ENCODE measurements at places on chromosomes 5 and 9.

DNA sequence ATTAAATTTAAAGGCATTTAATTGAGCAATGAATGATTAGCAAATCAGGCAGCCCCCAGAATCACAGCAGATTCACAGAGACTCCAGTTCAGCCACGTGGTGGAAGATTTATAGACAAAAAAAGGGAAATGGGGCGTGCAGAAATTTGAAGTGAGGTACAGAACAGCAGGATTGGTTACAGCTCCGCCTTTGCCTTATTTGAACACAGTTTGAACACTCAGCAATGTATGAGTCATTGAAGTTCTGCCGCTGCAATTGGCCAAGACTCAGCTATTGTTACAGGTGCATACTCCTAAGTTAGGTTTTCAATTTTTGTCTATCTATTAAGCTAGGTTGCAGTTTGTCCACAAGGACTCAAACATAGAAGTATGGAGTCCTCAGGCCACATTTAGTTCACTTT, 157.7 kb upstream of the SLC12A2 start:
- DNase-seq, result no peak

DNA sequence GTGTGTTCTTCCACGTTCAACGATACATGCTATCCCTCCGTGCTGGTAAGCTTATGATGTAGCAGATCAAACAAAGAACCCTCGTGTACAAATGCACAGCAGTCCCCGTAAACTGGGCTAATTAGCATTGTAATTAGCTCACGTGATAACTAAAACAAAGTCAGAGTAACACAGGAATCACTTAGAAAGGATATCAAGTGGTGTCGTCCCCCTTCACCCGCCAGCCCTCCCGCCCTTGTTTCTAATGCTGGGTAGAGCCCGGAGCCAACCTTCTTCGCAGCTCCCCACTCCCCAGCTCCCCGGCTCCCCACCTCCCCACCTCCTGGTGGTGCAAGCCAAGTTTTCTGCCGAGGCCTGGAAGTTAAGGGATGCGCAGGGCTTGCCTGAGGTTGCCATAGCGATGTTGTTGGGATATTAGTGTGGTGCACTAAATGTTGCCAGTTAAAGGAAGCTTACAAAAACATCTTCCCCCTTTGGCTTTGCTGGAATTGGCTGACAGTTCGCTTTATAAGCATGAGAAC, 357.9 kb upstream of the CCNH start:
- no peak for DNase-seq

DNA sequence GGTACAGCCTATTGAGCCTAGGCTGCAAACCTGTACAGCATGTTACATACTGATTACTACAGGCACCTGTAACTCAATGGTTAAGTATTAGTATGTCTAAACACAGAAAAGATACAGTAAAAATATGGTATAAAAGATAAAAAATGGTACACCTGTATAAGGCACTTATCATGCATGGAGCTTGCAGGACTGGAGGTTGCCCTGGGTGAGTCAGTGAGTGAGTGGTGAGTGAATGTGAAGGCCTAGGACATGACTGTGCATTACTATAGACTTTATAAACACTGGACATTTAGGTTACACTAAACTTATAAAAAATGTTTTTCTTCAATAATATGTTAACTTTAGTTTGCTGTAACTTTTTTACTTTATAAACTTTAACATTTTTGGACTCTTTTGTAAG, 171.3 kb downstream of the SLC28A3 start:
- no peak for DNase-seq

DNA sequence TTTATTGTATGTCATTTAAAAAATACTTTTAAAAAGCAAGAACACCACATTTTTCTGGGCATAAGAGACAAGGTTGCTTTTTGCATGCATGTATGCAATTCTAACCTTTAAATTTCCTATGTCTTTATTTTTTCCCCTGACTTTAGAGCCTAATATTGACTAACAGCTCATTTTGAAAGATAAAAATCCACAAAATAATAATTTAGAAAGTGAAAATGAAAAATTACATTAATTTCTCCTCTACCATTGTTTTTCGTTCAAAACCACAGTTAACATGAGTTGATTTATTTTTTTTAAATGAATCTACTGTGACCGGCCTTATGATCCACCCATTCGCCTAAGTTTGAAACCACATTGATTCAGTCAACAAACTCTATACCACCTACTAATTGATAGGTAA, 137.5 kb upstream of the CDKN2B start:
- no peak for DNase-seq

DNA sequence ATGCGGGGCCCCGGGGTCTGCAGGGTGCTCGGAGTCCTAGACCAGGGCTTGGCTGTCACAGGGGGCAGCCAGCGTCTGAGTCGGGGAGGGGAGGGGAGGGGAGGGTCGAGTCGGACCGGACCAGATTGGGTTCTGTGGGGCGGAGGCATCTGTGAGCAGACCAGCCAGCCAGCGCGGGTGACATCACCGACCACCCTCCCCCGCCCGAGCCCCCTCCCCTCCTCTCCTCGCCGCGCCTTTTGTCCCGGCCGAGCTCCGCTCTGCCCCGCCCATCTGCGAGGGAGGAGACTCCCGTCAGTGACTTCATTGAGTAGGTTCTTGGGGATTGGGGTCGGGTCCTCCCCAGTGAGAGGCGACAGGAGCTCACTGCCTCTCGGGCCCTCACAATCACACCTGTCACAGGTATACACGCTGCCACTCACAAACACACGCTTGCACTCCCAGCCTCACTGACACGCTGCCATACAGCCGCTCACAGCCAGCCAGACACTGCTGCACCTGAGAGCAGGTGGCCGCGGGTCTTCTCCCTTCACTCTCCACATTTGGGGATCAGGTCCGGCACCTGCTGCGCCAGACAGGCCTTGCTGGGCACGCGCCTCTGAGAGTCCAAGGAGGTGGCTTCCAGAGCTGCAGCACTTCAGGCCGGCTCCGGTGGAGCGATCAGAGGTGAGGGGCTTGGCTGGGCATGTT, 546 bp downstream of the DNAJB5 start:
- DNase-seq, result peak; percentile 33

GRCh38 chr5:3287516-3287915, 308.1 kb upstream of the IRX1 start:
- DNase-seq, result no peak

- no peak for DNase-seq
Observed at GRCh38 chr5:173858021-173858669, 30.0 kb upstream of the CPEB4 start.

DNA sequence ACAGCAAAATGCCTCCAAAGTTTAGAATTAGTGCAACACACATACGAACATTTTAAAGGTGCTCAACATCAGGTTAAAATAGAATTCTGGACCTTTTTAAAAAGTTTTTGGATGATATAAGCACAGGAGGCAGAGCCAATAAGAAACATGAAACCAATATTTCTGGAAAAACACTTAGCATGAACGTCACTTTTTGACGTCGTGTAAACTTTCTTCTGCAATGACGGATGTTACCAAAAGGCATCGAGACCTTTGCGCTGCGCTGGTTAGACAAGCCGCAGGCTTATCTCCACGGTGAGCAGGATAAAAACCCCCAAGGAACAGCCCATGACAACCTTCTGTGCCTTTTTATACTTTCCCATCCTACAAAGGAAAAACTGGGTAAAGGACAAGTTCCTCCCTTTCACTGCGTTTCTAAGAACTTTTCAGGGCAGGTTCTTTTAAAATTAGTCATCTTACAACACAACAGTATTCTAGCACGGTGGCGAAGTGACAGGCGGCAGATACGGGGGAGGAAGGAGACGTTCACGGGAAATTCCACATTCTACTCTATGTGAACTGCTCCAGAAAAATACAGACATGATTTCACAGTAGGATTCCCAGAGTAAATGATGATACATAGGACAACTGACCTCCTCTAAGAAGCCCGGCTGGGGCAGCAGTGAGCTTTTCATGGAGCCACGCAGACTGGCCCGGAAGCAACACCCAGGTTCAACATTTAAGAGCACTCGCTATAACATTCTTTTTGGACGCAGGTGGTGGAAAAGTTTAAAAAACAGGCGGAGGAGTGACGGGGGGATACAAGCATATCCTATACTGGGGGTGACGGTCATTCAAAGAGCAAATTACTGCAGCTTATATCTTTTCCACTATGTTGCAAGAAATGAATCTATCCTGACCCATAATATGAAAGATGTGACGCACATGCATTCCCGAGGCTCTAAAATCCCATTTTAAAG, 52.4 kb downstream of the USP20 start:
- peak; percentile 54 for DNase-seq

GRCh38 chr5:112784726-112785125, 47.0 kb downstream of the APC start:
- DNase-seq, result no peak

DNA sequence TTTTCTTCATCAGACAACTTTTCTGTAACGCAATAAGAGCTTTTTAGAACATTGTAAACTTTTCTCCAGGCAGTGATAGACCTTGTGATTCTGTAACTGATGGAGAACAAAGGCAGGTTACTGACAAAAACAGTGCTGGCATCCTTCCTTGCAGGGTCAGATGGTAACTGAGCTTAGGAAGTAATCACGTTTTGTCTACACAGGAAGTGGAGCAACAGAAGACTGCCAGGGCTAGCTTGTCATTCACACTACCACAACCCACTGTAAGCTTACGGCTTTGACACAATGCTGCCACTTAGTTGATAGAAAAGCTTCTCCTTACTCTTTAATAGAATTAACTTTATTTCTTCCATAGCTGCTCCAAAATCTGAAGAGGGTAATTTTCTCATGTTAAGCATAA, 46.8 kb downstream of the FBN2 start:
- DNase-seq, result no peak

DNA sequence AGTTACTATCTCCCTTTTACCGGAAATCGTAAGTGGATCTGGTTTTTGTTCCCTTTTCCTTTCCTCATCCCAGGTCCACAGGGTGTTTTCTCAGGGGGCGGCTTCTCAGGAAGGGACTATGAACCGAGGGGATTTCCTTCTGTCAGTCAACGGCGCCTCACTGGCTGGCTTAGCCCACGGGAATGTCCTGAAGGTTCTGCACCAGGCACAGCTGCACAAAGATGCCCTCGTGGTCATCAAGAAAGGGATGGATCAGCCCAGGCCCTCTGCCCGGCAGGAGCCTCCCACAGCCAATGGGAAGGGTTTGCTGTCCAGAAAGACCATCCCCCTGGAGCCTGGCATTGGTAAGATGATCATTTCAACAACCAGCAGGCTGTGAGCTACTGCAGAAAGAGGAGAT, 75.8 kb downstream of the GOLPH3 start:
- DNase-seq, result no peak

Measured in stimulated activated CD4-positive, alpha-beta T cell treated with anti-CD3 and anti-CD28 coated beads, Interleukin-1b, Interleukin-23, amount 100 ng/mL, for 4 hours (primary cell).